Cardiac fibroblast (primary cell): ENCODE measurements at places on chromosomes 2 and 18.

- DNase-seq = no peak
Measured at GRCh38 chr2:153196378-153197058, 282.0 kb downstream of the RPRM start.

DNA sequence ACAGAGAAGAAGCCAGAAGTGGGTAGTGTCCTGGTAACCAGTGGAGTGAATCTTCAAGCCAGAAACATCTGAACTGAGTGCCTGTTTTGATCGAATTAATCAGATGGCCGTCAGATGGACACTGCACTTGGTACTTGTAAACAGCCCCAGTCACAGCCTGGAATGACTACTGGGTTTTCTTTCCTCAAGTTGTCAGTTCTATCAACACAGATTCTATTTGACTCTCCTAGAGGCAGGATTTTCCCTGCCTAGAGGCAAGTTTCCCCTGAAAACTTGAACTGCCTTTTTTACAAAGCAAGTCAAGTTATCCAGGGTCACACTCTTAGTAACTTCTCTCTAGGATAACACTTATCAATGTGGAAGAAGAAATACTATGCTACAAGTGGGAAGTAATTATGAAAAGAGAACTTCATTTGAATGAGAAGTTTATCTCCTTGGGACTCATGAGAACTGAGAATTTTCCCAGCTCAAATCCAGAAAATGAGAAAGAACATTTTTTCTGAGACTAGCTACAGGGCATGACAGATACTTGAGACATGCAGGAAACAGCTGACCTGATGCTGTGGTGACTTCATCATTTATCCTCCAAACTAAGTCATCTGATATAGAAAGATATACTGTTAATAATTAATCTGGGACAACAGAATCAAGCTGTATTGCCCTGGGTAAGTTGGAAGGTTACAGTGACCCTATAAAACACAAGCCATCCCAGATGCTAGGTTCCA, 36.0 kb downstream of the SULT1C2 start:
- DNase-seq = peak; percentile 16

GRCh38 chr18:57077786-57078552, 68.9 kb upstream of the BOD1L2 start:
- DNase-seq = no peak

DNA sequence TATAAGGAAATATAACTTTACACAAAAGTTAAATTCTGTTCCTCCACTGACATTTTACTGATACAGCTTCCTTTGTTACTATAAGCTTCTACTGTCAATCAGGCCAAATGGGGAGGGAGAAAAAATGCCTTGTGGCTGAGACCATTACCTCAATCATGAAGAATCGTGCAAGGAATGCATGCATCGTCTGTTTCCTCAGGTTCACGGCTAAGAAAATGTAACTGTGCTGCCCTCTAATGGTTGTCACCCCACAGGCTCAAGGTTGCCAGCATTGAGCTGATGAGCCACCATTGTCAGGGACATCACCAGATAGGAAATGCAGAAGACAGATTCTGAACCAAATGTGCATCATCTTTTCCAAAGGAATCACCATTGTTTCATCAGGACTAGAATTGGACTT, 426.9 kb downstream of the CDH2 start:
- DNase-seq = peak; percentile 87

DNA sequence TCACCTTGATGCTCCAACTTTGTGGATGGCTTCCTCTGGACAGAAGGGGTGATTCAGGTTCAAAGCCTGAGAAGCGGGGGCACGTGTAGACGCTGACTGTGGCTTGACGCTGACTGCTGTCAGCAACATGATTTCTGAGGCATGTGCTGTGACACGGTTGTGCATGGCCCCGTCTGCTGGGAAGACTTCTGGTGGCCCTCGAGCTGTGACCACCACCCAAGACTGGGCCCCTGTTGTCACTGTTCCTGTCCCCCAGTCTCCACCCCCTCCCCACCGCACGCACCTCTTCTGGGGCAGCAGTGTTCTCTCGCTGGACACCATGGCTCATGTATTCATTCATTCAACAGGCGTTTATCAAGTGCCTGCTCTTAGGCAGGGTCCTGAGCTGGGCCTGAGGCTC, 245.0 kb downstream of the FAM210A start:
- DNase-seq = no peak

DNA sequence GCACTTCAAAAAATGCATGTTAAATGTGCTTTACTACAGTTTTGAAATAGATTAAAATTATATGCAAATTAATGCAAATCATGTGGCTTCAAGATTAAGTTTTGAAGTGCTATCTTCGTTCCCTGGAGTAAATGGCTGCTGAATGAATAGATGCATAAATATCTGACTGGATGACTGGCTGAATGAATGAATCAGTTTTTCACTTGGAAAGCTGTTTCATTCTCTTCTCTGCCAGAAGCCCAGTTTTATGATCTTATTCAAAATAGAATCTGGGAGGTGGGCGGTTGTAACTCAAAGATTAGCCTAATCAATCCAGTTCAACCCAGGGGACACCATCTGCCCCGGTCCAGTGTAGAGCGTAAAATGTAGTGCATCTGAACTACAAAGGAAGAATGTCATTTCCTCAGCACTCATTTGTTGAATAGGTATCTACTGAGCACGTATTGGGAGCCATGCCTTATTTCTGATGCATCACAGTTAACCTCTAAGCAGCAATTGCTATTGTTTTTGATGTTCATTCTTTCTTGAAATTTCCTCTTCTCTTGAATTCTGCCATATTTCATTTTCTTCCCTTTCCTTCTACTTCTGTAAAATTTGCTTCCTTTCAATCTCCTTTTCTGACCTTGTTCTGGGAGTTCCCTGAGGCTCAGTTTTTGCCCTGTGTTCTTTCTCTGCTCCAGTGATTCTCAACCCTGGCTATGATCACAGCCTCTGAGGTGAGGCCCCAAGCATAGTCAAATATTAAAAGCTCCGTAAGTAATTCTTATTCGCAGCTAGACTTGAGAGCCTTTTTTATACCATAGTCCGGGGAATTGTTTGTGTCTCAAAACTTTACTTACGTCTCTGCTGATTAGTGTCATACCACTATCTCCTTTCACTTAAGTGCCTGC, 282.7 kb downstream of the PARD3B start:
- DNase-seq = no peak

DNA sequence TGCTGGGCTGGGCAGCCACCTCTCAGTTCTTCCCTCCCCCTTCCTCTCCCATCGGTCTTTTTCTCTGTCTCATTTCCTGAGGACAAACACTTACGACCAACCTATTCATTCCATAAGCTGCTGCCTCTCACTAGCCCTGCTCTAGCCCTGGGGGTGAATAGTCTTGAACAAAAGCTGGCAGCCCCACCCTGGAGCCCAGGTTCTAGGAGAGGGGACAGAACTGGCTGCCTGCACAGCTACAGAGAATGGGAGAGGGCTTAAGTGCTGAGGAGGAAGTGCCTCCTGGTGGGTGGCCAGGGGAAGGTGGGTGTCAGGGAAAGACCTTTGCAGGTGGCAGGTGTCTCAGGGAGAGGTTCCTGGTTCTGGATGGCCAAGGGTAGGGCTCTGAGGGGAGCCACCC, 22.8 kb downstream of the ANO7 start:
- no peak for DNase-seq

DNA sequence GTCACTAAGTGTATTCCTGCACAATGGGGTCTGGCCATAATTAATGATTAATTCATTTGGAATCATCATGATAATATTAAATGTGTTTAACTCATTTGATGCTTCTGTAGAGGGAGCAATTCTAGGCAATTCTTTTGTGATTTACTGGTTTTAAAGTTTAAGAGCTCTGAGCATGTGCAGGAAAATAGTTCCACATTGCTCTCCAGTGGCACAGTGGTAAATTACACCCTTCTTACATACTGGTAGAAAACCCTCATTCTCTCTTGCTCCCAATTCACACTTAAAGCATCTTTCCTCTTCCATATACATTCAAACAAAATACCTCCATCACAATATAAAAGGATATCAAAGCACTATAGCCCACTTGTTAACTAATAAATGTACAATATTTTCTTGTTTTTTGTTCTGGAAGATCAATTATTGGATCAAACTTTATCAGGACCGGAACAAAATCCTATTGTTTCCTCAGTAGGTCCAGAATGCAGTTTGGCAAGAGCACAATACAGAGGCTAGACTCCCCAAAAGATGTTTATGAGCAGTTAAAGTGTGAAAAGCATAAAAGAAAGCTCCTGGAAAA, 844.3 kb downstream of the MBD2 start:
- peak; percentile 28 for DNase-seq

DNA sequence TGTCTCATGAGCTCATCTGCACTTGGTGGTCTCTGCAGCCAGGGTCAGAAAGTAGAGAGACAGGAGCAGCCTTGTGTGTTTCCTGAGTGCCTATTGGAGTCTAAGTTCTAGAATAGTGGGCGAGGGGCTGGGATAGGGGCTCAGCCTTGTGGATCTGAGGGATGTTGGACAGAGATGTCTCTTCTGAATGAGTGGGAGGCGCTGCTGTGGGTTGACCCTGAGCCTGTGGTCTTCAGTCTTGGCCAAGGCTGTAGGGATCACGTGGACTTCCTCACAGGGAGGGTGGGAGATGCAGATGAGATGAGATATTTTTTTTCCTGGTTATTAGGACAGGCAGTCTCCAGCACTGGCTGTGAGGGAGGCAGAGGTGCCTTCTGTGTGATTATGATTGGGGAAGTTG, 61.8 kb downstream of the RNF144A start:
- DNase-seq = no peak

GRCh38 chr2:229416116-229416694, 145.1 kb upstream of the PID1 start:
- peak; percentile 98 for DNase-seq

DNA sequence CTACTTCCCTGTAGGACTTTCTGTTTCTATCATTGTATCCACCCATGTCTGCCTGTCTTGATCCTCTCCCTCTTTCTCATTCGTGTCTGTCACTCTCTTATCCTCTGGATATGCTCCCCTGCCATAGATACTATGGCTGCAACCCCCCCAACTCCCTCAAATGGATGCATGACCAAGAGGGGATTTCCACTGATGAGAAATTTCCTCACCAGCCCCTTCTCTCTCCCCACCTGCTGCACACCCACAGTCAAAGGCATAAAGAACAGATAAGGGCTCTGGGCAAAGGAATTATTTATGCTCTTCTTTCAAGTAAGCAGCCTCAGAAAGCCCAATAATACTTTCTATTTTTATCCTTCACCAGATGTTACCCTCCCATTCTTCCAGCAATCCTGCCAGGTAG, 121.3 kb downstream of the FOXI3 start:
- no peak for DNase-seq

DNA sequence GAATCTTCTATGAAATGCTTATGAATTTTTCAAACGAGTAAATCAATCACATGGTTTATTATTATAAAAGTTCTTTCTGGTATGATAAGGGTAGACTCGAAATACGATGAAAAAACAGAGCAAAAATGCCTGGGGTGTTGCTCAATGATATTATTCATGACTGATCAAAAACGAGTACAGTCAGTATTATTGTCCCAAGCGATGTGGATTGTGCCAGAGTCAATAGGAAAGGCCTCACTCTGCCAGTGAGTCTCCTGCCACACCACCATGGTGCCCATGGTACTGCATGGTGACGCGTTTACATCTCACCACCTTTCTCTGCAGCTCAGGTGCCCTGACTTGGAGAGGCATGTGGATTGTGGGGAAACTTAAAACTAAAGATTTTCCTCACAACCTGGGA, 58.5 kb downstream of the KCTD1 start:
- peak; percentile 69 for DNase-seq

DNA sequence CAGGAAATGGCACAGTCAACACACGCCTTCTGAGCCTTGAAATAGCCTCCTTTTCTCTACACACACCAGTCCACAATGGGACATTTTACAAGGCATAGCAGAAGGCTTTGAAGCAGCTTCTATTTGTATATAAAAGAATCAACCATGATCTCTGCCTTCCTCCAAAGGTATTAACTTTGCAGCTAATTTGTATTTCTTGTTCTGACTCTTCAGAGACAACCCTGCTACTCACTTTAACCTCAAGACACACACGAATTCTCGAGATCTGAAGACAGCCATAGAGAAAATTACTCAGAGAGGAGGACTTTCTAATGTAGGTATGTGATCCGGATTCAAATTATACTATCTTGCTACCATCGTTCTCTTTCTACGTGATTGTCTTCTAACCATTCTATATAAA, 104.6 kb downstream of the VIT start:
- DNase-seq = no peak

DNA sequence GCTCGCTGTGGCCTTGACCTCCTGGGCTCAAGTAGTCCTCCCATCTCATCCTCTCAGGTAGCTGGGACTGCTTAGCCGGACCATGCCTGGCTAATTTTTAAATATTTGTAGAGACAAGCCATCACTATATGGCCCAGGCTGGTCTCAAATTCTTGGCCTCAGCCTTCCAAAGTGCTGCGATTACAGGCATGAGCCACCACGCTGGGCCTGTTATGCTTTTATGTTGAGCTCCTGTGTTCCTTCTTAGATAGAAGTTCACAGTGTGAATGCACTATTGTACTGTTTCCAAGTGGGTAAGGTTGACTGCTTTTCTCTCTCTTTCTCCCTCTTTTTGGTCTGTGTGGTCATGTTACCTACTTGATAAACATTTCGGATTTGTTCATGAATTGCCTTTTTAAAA, 61.9 kb downstream of the SMCHD1 start:
- DNase-seq = no peak

GRCh38 chr2:235433860-235434259, 60.0 kb upstream of the AGAP1 start:
- DNase-seq = peak; percentile 23

DNA sequence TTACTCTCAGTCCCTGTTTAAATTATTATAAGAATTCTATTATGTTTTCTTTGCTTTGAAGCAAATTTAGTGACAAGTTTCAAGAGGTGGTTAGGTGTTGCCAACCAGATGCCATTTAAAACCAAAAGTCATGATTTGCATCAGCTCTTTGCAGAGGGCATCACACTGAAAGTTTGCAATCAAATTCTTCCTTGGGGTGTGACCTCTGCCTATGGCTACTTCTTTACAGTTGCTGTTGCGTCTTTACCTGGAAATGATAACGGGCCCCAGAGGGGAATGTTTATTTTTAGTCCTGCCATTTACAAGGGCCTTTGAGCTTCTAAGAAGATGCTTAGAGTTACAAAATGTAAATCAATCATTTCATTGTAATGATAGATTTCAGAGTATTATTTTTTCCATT, 561.0 kb downstream of the ARHGAP15 start:
- no peak for DNase-seq

DNA sequence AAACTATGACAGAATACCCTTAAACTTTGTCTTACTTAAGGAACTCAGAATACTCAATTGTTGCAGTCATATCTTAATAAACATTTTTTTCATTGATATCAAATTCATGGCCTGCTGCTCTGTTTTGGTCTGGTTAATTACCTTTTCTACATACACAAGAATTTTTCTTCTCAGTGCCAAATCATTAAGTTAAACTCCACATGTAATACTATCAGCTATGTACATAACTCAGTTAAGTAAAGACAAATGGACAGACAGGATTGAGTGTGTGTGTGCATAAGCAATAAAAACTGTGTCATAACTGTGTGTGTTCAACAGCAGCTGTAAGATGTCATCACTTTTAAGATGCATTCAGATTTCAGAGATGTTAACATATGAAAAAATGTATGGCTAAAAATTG, 34.4 kb downstream of the VRK2 start:
- DNase-seq = peak; percentile 20

DNA sequence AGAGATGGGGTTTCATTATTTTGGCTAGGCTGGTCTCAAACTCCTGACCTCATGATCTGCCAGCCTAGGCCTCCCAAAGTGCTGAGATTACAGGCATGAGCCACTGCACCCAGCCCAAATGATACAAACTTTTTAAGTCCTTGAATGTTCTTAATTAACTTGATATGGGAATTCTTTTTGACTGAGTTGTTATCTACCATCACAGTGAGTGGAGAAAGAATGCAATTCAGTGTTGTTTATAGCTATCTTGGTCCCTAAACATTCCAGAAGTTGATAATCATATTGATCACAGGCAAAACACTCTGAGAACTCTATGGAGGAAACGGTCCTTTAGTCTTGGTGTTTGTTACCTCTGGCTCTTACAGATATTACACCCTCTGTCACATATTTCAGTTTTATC, 1072.5 kb downstream of the SUCLG1 start:
- DNase-seq = no peak
